ENCODE measurements at places on chromosomes 7 and 10.
A peak's percentile ranks its signal among the peaks of the same experiment; 100 is the strongest.

DNA sequence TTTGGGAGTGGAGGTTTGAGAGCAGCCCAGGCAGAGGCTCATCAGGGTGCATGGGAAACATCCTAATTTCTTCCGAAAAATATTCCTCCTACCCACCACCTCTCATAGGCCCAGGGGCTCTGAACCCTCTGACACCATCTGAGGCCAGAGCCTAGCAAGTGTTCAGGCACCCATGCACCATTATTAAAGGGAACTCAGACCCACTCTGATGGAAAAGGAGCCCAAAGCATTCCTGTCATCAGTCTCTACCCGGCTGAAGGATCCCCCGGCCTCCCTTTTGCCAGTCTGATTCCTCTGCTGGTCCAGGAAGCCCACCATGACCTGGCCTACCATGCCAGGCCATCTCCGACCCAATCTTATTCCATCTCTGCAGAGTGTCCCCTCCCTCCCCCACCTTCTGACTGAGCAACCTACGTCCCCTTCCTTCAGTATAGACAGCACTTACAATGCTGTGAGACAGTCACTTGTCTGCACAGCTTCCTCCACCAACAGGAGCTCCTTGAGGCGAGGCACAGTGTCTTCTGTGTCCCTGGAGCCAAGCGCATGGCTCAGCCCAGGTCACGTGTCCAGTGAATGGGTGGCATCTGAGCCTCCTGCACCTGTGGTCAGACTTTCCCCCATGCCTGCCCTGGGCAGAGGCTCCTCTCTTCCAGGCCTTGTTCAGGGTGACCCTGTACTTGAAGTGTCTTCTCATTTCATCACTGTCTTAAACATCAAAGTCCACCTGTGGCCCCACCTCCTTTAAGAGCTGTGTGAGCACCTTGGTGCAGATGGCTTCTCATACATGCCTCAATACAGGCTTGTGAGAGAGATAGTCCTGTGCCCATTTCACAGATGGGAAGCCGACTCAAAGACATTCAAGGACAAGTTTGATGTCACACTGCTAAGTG, 889 bp upstream of the GPR15LG start:
- no peak for DNase-seq

- no peak for DNase-seq
These were observed 31.0 kb upstream of the NUB1 start for GRCh38 chr7:151310578-151310977.

DNA sequence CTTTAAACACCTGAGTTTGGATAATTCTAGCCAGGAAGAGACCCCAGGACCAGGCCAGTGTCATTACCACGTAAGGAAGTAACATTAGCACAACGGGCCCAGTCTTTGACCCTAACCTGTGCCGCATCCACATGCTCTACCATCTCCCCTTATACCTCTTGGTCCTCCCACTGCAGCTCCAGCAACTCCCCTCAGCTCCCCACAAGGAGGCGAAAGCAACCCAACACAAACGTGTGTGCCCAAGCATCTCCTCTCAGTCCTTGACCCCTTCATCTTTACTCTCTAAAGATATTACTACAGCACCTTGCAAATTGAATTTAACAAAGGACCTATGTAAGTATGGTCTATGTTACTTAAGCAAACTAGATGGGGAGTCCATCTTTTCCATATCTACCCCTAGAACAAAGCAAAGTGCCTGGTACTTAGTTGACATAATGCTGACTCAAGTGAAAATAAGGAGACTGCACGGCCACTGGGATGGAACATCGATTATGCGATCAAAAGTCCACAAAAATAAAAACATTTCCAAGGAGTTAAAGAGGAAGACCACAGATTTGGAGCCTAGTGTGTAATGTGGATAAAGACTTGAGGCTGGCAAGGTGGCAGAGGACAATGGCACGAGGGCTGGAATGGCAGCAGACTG, 147.7 kb downstream of the JAZF1 start:
- no peak for DNase-seq

DNA sequence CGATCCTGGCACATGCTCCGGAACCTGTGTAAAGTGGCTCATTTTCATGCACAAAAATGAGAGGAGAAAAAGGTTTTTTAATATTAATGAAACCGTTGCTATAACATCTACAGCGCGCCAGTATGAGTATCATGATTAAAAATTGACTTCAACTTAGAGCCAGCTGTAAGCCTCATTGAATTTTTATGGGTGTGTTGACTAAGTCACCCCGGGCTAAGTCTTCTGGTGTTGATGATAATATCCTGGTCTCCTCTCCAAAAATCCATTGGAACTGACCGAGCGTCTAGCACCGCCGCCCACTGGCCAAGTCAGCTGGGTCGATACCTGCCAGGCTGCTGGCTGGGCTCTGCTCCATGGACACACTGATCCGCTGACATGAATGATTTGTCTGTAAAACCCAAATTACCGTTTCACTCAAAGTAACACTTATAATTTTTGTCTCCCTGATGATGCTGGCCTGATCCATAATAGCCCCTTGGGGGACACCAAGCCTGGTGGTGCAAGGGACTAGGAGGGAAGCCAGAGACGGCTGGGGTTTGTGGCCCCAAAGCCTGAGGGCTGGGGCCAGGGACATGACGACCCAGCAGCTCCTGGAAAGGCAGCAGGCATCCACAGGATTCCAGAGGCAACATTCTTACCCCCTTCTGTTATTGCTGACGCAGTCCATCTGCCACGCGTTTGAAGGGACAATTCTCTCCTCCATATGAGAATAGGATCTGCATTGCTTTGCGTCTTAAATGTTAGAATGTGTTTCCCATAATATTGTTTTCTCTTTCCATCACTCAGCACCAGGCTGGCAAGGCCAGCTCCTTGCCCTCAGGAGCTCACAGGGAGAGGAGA, 131.0 kb upstream of the PPP2R2D start:
- DNase-seq: no peak

DNA sequence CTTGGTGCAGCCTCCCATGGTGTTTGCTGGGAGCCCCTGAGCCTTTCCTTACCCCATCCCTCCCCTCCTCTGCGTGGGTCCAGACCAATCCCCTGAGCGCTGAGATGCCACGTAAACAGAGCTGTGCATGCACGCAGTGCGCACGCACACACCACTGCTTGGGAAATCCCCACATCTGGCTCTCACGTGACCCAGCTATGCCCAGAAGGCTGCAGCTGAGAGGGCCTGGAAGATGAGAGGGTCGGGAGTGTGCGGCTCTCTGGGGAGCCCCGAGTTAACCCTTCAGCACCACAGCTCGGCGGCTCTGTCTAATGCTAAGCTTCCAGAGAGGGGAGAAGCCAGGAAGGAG, 177.2 kb downstream of the SH3PXD2A start:
- peak; percentile 87 for DNase-seq

GRCh38 chr10:88986549-88987242, 3.9 kb upstream of the FAS start:
- DNase-seq: no peak

DNA sequence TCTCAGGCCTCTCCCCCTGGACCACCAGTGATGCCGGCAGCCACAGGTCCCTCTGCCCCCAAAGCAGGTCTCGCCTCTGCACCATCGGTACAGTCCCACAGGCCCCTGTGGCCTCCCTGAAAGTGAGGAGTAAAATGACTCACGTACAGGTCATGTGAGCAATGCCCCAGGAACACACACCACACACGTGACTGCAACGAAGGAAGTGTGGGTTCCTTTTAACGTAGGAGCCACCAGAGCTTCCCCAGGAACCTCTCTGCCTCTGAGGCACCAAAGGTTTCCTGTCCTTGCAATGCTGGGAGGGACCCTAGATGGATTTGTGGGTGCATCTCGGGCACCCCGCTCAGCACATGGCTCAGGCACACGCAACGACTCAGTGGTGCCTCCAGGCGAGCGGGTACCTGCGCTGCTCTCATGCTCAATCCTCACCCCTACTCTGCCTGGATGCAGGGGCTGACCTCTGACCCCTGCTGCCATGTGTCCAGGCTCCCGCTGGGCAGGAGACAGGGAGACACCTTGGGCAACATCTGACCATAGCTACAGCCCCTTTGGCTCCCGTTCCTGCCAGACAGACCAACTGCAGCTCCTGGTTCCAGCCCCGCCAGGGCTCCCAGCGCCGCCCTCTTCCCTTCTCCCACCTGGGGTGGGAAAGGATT, 120.7 kb downstream of the PRKAG2 start:
- DNase-seq: peak; percentile 65

- DNase-seq: no peak
These were observed 22.9 kb upstream of the UTF1 start for GRCh38 chr10:133207041-133207600.
